ENCODE measurements at places on chromosomes 12 and 14.
A peak's percentile ranks its signal among the peaks of the same experiment; 100 is the strongest.

- DNase-seq = no peak
These were observed 13.2 kb downstream of the CPNE8 start for GRCh38 chr12:38892087-38892786.

DNA sequence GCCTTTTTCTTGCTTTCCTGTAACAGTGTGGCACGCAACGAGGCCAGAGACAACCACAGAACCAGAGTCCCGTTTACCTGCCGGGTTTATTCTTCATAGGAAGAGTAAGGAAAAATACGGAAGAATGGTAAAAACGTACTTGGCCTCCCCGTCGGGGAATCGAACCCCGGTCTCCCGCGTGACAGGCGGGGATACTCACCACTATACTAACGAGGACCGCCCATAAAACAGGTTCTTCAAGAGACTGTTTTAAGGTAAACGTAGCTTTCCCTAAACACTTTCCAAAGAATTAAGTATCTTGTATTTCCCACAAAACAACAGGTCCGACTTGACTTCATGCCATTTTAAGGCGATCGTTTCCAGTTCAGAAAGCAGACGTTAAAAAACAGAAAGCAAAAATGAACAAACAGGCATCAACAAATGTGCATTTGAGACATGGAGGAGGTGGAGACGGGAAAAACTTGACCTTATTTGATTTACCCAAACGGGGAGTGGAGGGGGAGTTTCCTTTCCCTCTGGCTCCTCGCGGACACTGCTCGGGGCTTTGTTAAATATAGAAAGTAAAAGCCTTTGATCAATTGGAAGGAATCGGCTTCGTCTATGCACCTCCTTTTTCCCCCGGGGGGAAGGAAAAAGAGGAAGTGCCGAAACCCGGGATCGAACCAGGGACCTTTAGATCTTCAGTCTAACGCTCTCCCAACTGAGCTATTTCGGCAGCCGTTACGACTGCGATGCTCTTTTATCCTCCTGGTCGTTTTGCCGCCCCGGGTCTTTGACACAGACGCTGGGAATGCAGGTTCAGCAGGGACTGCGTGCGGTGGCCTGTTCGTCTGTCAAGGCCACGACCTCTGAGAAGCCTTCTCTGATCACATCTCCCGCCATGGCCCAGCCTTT is 13.0 kb upstream of the UBC start:
- DNase-seq = peak; percentile 95

DNA sequence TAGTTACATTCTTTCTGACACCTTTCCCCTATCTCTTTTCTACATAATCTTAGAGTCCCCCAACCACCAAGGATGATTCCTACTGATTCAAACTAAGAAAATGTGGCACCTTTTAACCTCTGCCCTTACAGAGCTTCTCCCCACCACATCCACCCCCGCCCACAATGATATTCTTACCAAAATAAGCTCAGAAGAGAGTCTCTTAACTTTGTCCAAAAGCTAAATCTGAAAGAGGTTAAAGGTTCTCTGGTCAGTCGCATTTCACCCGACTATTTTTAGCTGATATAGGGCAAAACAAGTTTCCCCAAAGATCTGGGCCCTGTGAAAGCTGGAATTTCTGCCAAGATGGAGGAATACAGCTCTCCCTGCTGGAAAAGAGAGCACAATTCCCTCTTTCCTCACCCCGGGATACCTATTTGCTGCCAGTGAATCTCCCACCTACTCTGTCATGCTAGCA is 128.6 kb downstream of the ZFP36L1 start:
- no peak for DNase-seq

GRCh38 chr14:22502007-22502406 is 87.0 kb downstream of the DAD1 start:
- DNase-seq = no peak

DNA sequence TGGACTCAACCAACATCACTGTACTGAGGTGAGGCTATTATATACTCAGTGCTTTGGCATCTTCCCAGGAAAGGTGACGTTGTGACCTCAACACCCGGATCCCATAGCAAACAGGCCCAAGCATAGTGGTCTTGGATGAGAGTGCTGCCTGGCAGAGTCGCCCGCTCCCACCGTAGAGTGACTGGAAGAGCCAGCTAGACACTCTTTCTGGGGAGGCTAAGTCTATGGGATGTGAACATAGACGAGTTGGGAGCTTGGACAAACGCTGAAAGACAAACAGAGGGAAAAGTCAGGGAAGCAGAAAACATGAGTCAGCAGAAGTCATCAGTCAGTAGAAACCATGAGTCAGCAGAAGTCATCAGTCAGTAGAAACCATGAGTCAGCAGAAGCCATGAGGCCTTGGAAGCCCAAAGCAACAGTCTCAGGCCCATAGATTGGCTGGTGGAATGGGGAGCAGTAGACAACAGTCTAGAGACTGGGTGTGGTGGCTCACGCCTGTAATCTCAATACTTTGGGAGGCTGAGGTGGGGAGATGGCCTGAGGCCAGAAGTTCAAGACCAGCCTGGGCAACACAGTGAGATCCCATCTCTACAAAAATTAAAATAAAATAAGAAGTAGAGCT is 66.4 kb upstream of the MAP1LC3B2 start:
- DNase-seq = no peak

DNA sequence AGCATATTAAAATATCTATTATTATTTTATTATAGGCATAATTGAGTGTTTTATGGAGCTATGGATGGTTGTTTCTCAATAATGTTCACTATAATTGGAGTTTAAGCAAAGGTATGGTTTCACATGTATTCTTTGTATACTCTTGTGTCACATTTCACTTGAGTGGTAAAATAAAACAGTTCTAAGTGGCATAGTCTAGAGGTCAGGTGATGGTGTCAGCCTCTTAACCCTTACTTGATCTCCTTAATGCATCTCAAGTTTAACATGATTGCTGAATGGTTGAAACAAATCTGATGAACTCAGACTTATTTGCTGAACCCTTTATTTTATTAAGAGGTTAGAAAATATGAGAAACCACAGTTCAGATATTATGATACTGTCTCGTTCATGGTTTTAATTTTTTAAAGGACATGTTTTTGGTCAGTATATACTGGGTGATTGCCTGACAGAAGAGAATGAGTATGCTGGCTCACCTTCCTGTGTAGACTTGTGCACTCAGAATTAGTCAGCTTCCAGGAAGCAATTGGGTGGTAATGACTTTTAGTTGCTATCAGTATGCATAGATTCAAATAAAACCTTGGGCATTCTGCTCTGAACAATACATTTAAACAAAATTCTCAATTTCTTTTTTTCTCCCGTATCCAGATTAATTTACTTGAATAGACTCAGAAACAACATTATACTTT is 464.6 kb downstream of the PCNX1 start:
- no peak for DNase-seq

DNA sequence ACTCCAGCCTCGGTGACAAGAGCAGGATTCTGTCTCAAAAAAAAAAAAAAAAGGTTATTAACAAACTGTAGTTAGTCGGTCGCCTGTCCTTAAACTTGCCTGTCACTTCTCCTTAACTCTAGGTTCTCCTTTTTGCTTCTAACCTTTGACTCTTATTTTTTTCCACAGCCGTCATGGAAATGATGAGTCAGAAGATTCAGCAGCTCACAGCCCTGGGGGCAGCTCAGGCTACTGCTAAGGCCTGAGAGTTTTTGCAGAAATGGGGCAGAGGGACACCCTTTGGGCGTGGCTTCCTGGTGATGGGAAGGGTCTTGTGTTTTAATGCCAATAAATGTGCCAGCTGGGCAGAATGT is 418 bp upstream of the MYG1 start:
- peak; percentile 90 for DNase-seq

GRCh38 chr12:2329661-2330210 is 276.9 kb downstream of the CACNA1C start:
- DNase-seq = no peak

- DNase-seq = no peak
These were observed 581.9 kb downstream of the ALG10 start for GRCh38 chr12:34604227-34604626.

GRCh38 chr12:123696646-123697045 is 15.5 kb upstream of the ATP6V0A2 start:
- no peak for DNase-seq

All from NAMALWA (cell line).